ENCODE measurements at places on chromosomes 1 and 21.

GRCh38 chr1:3746830-3747521 is 5.3 kb upstream of the CCDC27 start:
- peak; percentile 82 for DNase-seq

DNA sequence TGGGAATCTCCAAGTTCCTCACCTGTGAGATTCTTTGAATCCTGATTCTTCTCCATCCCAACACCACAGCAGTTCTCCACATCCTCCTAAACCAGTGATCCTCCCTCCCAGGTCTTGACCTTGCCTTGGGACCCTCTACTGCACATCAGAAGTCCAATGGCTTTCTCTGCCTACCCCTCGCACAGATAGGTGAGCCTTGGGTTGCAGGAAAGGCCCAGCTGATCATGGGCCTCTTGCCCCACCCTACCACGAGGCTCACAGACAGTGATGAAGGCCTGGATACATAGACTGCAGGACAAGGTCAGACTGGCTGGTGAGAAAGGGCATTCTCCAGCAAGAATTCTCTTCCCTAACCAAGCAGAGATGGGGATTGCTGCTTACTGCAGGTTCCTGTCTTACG is 825 bp downstream of the FABP3 start:
- DNase-seq: no peak

DNA sequence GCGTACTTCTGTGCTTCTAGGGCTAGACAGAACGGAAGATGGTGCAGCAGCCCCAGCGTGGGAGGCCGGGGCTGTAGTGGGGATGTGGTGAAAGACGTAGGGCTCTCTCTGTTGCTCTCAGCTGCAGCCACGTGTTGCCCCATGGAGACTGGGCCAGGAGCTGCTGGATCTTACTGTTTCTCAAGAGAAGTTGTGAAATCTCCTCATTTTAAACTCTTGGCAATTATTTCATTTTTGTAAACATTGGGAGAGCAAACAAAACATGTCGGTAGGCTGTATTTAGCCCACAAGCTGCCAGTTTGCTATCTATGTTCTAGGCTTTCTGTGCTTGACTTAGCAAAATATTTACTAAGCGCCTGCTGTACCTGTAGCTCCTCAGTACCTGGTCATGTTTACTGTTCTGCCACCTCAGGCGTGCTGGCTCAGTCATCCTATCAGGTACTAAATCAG is 15.9 kb upstream of the ELOA start:
- no peak for DNase-seq

- DNase-seq: peak; percentile 73
Observed at GRCh38 chr21:32325706-32326105, 27.1 kb downstream of the MRAP start.

DNA sequence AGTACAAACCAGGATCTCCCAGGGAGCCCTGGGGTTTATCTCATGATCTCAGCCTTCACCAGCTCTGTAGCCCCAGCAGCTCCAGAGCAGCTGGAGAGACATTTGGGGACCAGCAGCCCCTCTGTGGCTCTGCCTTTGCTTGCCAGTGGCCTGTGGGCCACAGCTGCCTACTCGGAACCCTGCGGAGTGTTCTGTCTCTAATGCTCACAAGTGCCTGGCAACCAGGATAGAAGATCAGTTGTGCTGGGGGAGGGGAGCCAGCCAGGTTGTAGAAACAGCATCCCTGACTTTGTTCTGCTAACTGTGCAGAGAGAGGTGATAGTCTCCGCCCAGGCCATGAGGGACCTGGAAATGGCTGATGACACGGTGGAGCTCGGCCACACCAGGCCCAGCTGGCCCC is 50.9 kb upstream of the KCNJ15 start:
- no peak for DNase-seq

- DNase-seq: no peak
Observed at GRCh38 chr1:117312453-117313138, 54.7 kb upstream of the MAN1A2 start.

DNA sequence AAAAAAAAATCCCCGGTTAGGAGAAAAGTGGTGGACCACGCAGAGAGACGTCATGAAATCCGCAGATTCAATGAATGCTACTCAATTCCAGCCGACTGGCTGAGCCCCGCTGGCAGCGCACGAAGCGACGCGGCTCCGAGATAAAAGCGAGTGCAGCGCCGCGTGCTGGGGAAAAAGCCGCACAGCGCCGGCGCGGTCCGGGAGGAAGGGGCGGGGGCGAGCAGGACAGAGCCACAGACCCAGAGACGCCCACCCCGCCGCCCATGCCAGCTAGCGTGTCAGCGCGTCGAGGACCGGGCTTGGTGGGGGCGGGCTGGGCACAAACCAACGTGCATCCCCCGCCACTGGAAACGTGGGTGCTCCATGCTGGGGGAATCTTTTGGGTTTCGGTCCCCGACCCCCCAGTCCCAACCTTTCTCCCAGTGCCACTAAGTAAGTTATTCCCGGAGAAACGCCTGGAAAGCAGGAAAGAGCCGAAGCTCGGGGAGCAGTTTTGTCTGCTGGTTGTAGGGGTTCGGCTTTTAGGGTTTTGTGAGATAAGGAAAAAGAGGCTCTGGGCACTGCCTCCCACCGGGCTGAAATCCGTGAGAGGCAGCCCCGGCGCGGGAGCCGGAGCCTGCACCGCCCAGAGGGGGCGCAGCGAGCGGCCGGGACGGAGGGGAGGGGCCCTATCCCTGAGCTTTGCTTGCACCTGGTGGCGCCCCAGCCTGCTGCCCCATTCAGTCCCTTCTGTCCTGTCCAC is at the start of gene KCNJ6:
TSS of gene KCNJ6 (minus strand) at position 148 of the 742 bp plus-strand sequence. CDS start 75,775 bp downstream, outside the sequence.
- no peak for DNase-seq

DNA sequence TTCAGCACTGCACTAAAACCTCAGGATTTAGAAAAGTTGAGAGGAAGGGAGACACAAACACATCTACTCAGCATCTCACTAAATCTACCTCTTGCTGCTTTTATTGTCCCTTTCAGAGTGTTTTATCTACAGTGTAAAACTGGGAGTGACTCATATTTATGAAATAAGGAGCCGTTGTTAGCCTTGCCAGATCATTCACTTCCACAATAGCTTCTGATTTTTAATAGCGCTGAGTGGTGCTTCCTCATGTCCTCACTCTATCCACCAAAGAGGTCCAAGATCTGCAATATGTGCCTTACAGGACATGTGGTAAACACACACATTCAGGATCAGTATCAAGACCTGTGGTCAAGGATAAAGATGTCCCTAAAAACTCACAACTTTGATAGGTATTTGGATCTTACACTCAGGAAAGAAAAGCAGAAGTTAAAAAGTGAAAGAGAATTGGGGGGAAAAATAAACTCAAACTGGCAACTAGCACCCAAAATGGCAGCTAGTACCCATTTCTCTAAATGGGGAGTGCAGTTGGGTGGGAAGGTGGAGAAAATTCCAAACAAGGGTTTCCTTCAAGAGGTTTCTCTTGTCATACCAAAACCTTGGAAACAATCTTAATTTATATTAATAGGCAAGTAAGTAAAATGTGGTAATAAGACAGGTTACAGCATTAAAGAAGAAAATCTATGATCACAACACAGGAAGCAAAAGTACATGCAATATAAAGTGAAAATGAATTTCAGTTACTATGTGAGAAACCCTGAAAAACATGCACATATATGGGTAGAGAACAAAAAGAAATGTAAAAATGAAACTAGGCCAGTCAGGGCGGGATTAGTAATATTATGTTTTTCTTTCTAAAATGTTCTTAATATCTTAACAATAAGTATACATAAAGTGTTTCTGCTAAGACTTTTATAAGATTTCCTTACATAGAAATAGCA is 15.9 kb downstream of the DUSP10 start:
- no peak for DNase-seq

All from DMS79 (cell line).